ENCODE measurements at places on chromosomes 2 and 18. TPM values are rescaled to one million over a fixed set of nuclear protein-coding genes. Genes with fewer than 3 reads are reported as not detected.

Gene CYTIP
- total RNA-seq, result not detected

GRCh38 chr18:25189391-25190185, 162.4 kb downstream of the ZNF521 start:
- no peak overlapping the region for H3K4me3 ChIP-seq
- no peaks in the 10 kb centered on the region for H3K27me3 ChIP-seq
- H3K36me3 ChIP-seq, result no peaks in the 10 kb centered on the region
- H3K4me1 ChIP-seq, result peaks cover 27% of the 10 kb centered on the region

DNA sequence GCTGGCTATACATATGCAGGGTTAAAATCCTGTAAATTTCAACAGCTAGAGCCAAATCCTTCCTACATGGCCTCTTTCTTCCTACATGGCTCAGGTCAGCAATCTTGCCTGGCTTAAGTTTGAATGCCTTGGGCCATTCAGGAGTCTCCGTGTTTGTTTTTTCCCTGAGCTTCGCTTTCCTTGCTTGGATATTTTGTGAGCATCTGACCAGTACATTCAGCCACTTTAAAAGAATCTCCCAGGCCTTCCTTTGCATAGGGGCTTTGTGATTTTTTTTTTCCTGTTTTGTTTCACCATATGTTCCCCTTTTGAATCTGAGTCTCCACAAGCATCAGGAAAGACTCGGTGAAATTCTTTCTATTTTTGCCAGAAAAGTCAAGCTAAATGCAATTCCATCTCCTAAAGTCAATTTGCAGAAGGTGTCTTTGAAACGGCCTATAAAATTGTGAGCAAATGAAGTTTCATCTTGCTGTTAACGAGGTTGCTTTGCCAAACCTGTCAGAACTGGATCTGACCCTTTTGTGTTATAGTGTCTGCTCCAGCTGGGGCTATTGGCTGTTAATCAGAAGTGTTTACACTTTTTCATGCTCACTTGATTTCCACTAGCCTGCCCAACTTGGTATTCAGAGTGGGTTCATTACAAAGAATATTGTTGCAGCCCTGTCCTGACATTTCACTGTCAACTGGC, 256.9 kb downstream of the DCC start:
- H3K36me3 ChIP-seq, result no peaks in the 10 kb centered on the region
- no peak overlapping the region for H3K27ac ChIP-seq
- no peak overlapping the region for H3K4me3 ChIP-seq
- no peaks in the 10 kb centered on the region for H3K27me3 ChIP-seq

DNA sequence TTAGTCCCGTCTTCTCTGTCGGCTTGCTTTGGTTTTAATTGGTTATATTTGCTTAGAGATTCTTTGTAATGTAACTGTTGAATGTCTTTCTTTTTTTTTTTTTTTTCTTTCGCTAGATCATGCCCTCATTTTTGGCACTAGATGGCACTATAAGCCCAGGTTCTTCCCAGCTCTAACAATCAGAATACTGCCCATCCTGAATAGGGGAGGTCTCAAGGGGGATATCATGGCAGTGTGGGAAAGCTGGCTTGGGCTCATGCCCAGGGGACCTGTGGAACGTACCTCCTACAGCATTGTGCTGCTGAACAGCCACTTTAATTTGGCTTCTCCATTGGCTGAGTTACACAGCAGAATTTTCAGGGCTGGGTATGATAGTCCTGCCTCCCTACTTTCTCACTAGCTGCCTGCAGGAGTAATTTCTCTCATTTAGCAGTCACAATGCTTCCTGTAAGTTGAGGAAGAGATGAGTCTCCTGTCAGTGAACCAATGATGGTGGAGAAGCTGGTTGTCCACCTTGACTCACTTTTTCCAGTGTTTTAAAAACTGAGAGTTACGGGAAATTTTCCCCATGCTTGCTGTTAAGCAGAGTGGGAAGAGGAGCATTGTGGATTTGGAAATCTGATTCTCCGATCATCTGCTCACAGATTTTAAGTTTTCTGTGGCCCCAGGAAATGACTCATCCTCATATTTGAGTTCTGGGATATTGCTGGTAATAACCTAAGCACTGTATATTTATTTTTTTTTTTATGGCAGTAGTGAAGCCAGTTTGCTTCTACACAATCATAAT, 47.2 kb downstream of the RAD51AP2 start:
- no peak overlapping the region for H3K4me3 ChIP-seq
- H3K36me3 ChIP-seq, result peaks cover 15% of the 10 kb centered on the region
- H3K27me3 ChIP-seq, result no peaks in the 10 kb centered on the region
- DNase-seq, result peak; percentile 87
- no peak overlapping the region for H3K27ac ChIP-seq

DNA sequence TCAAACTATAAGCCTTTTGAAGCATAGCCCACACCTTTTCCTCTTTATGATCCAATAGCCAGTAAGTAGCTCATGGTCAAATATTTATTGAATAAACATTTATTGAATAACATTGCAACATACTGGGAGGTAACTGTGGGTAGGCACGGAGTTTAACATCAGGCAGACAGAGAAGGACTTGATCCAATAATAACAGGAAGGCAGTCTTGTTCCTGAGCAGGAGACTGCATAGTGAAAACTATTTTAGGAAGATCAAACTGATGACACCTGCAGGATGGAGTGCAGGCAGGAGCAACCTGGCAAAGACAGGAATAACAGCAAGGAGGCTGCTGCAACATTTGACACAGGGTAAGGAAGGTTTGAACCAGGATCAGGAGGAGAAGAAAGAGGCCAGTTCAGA, 3.1 kb upstream of the DCTN1 start:
- H3K4me1 ChIP-seq, result peaks cover 19% of the 10 kb centered on the region
- H3K27me3 ChIP-seq, result no peaks in the 10 kb centered on the region
- peaks cover 3% of the 10 kb centered on the region for H3K36me3 ChIP-seq
- no peak for DNase-seq
- no peak overlapping the region for H3K27ac ChIP-seq
- no peak overlapping the region for H3K4me3 ChIP-seq

GRCh38 chr2:29335396-29335795, 220.2 kb downstream of the CLIP4 start:
- no peaks in the 10 kb centered on the region for H3K36me3 ChIP-seq
- no peak for DNase-seq
- H3K27ac ChIP-seq, result no peak overlapping the region

Gene ST6GAL2
- total RNA-seq, result 25.7 TPM

DNA sequence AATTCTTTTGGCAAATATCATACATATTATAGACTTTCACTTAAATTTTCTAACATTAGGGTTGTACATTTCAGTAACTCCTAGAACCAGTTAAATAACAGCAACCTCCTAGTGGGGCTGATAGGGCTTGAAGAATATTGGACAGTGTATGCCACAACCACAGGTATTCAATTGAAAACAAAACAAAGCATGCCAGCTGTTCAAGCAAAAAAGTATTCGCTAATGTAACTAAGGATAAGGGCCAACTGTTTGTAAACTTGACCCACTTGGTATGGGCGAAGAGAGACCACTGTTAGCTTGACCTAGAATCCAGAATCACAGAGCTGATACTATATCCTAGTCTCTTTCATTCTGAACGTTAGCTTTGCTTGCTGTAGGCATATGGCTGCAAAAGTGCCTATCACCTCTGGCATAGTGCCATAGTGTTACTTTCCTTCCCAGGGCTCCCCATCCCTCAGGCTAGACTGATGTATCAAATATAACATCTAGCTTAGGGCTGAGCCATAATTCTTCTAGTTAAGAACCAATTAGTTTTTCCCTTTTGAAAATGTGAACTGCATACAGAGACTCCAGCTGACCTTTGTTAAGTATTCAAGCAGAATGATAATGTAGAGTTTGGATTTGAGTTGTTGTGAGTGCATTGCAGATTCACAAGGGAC, 458.8 kb upstream of the NRXN1 start:
- H3K36me3 ChIP-seq, result no peaks in the 10 kb centered on the region
- no peak overlapping the region for H3K4me3 ChIP-seq
- no peaks in the 10 kb centered on the region for H3K27me3 ChIP-seq

DNA sequence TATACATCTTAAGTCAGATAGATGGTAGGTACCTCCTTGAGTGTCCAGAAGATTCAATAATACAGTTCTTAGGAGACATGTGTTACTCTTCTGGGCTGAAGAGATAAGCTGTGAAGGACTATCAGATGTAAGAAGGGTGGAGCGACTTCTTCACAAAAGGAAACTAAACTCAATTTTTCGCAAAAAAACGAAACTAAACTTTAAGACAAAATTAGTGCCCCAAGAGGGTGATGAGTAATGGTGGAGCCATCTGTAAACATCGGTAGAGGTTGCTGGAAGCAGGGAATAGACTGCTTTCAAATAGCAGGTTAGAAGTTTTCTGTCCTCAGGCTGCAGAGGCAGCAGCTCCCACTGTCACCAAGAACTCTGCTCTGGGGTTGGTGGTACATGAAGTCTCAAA, 111.6 kb upstream of the TACR1 start:
- no peaks in the 10 kb centered on the region for H3K4me1 ChIP-seq
- DNase-seq, result no peak
- no peaks in the 10 kb centered on the region for H3K36me3 ChIP-seq
- H3K27me3 ChIP-seq, result no peaks in the 10 kb centered on the region
- no peak overlapping the region for H3K27ac ChIP-seq
- no peak overlapping the region for H3K4me3 ChIP-seq

- H3K27ac ChIP-seq, result no peak overlapping the region
- DNase-seq, result no peak
- H3K36me3 ChIP-seq, result no peaks in the 10 kb centered on the region
- H3K4me1 ChIP-seq, result peaks cover 6% of the 10 kb centered on the region
- no peak overlapping the region for H3K4me3 ChIP-seq
These were observed 104.7 kb upstream of the CD302 start for GRCh38 chr2:159902722-159903121.

- H3K27ac ChIP-seq, result no peak overlapping the region
- H3K4me1 ChIP-seq, result peaks cover 20% of the 10 kb centered on the region
- no peak for DNase-seq
- H3K27me3 ChIP-seq, result no peaks in the 10 kb centered on the region
- no peaks in the 10 kb centered on the region for H3K36me3 ChIP-seq
These were observed 9.7 kb upstream of the KCNE4 start for GRCh38 chr2:223042284-223042683.

- no peaks in the 10 kb centered on the region for H3K36me3 ChIP-seq
- no peak overlapping the region for H3K4me3 ChIP-seq
- no peak for DNase-seq
- H3K27ac ChIP-seq, result no peak overlapping the region
- no peaks in the 10 kb centered on the region for H3K27me3 ChIP-seq
These were observed 267.9 kb downstream of the LPIN1 start for GRCh38 chr2:12014088-12014960.

GRCh38 chr2:231190531-231191197, 7.8 kb upstream of the ARMC9 start:
- peak; percentile 83 for DNase-seq
- no peaks in the 10 kb centered on the region for H3K27me3 ChIP-seq
- H3K27ac ChIP-seq, result peak overlapping the region; percentile 92
- peaks cover 24% of the 10 kb centered on the region for H3K4me1 ChIP-seq
- H3K36me3 ChIP-seq, result no peaks in the 10 kb centered on the region

- H3K27ac ChIP-seq, result no peak overlapping the region
- H3K4me1 ChIP-seq, result peaks cover 15% of the 10 kb centered on the region
- H3K36me3 ChIP-seq, result no peaks in the 10 kb centered on the region
- H3K27me3 ChIP-seq, result no peaks in the 10 kb centered on the region
- H3K4me3 ChIP-seq, result no peak overlapping the region
- no peak for DNase-seq
These were observed 86.9 kb upstream of the MGAT5 start for GRCh38 chr2:134167015-134167414.

Gene NCKAP5
- 0.31 TPM for total RNA-seq

Gene PAX8
- 0.16 TPM for total RNA-seq

GRCh38 chr18:63407734-63408133, 14.5 kb downstream of the VPS4B start:
- H3K27me3 ChIP-seq, result no peaks in the 10 kb centered on the region
- peaks cover 13% of the 10 kb centered on the region for H3K36me3 ChIP-seq
- H3K27ac ChIP-seq, result no peak overlapping the region
- DNase-seq, result no peak
- H3K4me1 ChIP-seq, result no peaks in the 10 kb centered on the region
- H3K4me3 ChIP-seq, result no peak overlapping the region

- H3K27me3 ChIP-seq, result no peaks in the 10 kb centered on the region
- H3K27ac ChIP-seq, result no peak overlapping the region
- no peaks in the 10 kb centered on the region for H3K36me3 ChIP-seq
- peak; percentile 11 for DNase-seq
- 0 out of 2 replicates have a peak, but pooled peaks cover 5% of the 10 kb centered on the region for H3K4me1 ChIP-seq
- H3K4me3 ChIP-seq, result no peak overlapping the region
These were observed 74.8 kb upstream of the ZBTB14 start for GRCh38 chr18:5370332-5370731.

- H3K4me1 ChIP-seq, result no peaks in the 10 kb centered on the region
- no peak for DNase-seq
- H3K4me3 ChIP-seq, result no peak overlapping the region
- H3K27me3 ChIP-seq, result no peaks in the 10 kb centered on the region
- no peaks in the 10 kb centered on the region for H3K36me3 ChIP-seq
These were observed 133.3 kb downstream of the GFPT1 start for GRCh38 chr2:69253611-69254301.

Gene TUBB8B
- 3.6 TPM for total RNA-seq

- no peak overlapping the region for H3K4me3 ChIP-seq
- H3K27me3 ChIP-seq, result no peaks in the 10 kb centered on the region
- H3K27ac ChIP-seq, result no peak overlapping the region
- no peak for DNase-seq
- H3K36me3 ChIP-seq, result no peaks in the 10 kb centered on the region
These were observed 144.3 kb downstream of the ATAD2B start for GRCh38 chr2:23782646-23783045.

Gene MAP2
- 4.4 TPM for total RNA-seq

Gene CABLES1
- 8.8 TPM for total RNA-seq

- DNase-seq, result no peak
- no peaks in the 10 kb centered on the region for H3K36me3 ChIP-seq
- H3K4me1 ChIP-seq, result no peaks in the 10 kb centered on the region
- H3K27ac ChIP-seq, result no peak overlapping the region
- no peaks in the 10 kb centered on the region for H3K27me3 ChIP-seq
These were observed 24.9 kb upstream of the CD8A start for GRCh38 chr2:86815611-86816010.

DNA sequence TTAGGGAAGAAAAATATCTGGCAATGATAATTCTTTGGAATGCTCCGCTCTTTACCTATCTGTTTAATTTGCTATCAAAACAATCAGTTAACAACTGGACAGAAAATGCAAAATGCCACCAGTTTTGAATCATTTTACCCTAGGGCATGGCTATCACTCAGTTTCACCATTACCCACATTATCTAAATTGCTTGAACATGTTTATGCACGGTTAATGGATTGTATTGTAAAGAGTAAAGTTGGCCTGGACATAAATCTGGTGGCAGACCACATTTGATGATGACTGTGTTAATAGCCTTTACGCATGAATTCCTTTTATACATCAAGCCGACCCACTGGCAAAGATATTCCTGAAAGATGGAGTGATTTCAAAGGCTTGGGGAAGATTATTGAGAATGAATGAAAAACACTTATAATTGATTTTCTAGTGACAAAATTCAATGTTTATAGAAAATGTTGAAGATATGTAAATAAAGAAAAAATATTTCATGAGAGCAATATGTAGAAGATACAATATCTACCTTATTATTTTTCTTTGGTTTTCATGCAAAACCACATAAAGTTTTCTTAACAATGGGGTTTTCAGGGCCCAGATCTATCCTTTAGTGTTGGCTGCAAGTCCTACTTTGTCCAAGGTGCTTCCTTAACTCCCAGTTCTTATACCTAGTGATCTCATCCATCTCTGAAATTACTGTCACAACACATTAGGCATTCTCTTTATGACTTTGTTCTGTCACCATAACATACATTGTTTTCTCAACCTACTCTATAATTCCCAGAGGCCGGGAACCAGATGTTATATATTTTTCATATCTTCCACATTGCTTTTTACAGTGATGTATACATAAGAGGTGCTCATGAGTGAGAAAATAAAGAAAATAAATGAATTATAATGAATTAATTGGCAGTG, 265.1 kb downstream of the RIT2 start:
- H3K4me3 ChIP-seq, result no peak overlapping the region
- no peaks in the 10 kb centered on the region for H3K36me3 ChIP-seq
- no peak for DNase-seq
- H3K4me1 ChIP-seq, result peaks cover 12% of the 10 kb centered on the region
- no peak overlapping the region for H3K27ac ChIP-seq
- H3K27me3 ChIP-seq, result no peaks in the 10 kb centered on the region
